Naive thymus-derived CD4-positive, alpha-beta T cell (primary cell): ENCODE measurements at places on chromosomes 7 and 10.

GRCh38 chr7:73452999-73453635 lies 19.5 kb downstream of the FZD9 start:
- H3K4me1 ChIP-seq = no peaks in the 10 kb centered on the region
- H3K36me3 ChIP-seq = peaks cover 12% of the 10 kb centered on the region
- H3K27me3 ChIP-seq = no peaks in the 10 kb centered on the region
- DNase-seq = no peak
- no peak overlapping the region for H3K4me3 ChIP-seq

DNA sequence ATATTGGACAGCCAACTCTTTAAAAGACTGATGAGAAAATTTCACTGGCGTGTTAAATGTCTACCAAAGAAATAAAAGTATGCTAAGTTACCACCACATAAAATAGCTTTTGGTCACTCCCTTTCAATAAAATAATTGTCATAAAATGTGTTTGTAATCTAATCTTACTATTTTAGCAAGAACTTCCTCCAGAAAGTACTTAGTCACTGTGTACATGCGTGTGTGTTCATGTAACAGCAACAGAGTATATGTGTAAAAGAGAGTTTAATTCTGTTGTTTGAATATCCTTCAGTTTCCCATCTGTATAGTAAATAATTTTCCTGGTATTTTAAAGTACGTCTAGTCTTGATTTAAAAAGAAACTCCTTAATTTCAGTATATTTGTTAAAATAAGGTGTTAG lies 35.0 kb upstream of the WASL start:
- no peaks in the 10 kb centered on the region for H3K36me3 ChIP-seq
- H3K27ac ChIP-seq = no peak overlapping the region
- no peaks in the 10 kb centered on the region for H3K27me3 ChIP-seq

- no peak overlapping the region for H3K27ac ChIP-seq
- H3K4me1 ChIP-seq = no peaks in the 10 kb centered on the region
- no peaks in the 10 kb centered on the region for H3K27me3 ChIP-seq
- no peaks in the 10 kb centered on the region for H3K36me3 ChIP-seq
- no peak overlapping the region for H3K4me3 ChIP-seq
- no peak for DNase-seq
Observed at GRCh38 chr7:55381696-55382095, 16.6 kb downstream of the LANCL2 start.

GRCh38 chr7:69864274-69864673 lies 266.0 kb downstream of the AUTS2 start:
- H3K27me3 ChIP-seq = no peaks in the 10 kb centered on the region
- no peaks in the 10 kb centered on the region for H3K4me1 ChIP-seq
- no peak overlapping the region for H3K27ac ChIP-seq
- no peak overlapping the region for H3K4me3 ChIP-seq
- no peaks in the 10 kb centered on the region for H3K36me3 ChIP-seq

DNA sequence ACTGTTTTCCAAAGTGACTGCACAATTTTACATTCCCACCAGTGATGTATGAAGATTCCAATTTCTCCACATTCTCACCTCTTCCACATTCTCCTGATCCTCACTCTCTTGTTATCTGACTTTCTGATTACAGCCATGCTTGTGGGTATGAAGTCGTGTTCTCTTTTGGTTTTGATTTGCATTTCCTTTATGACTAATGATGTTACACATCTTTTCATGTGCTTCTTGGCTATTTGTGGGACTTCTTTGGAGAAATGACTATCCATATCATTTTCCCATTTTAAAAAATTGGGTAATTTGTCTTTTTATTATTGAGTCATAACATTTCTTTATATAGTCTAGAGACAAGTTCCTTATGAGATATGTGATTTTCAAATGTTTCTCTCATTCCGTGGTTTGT lies 10.5 kb upstream of the GIMAP8 start:
- no peaks in the 10 kb centered on the region for H3K27me3 ChIP-seq
- no peak for DNase-seq
- H3K36me3 ChIP-seq = no peaks in the 10 kb centered on the region
